ENCODE measurements at places on chromosomes 2 and 18. TPM values are rescaled to one million over a fixed set of nuclear protein-coding genes. Genes with fewer than 3 reads are reported as not detected.

GRCh38 chr2:42032224-42032620 lies 15.6 kb upstream of the PKDCC start:
- no peak for DNase-seq

HES6 gene
- total RNA-seq, result 2.7 TPM

VSNL1 gene
- total RNA-seq, result not detected

- no peak for DNase-seq
Measured at GRCh38 chr2:118913131-118913802, 28.7 kb upstream of the MARCO start.

TMEM182 gene
- 3.2 TPM for total RNA-seq

AQP12A gene
- total RNA-seq, result not detected

DNA sequence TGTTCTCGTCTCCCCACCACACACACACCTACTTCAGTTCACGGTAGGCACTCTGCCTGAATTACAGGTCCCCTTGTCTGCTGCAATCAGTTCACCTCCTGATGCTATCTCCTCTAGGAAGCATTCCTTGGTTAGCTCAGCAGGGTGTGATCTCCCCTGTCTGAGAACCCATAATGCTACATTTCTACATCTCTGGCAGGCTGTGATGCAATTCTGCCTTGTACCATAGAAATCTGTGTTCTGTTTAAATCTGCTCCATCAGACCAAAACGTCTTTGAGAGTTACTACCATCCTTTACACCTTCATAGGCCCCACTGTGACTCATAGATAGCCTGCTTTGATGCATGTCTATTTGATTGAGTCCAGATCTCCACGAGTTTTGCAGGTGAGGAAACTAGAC lies 103.9 kb downstream of the TTC32 start:
- no peak for DNase-seq

- no peak for DNase-seq
Measured at GRCh38 chr2:86566821-86567190, 3.6 kb upstream of the CHMP3 start.

G6PC2 gene
- not detected for total RNA-seq

KCNJ3 gene
- total RNA-seq, result not detected

TEKT4 gene
- not detected for total RNA-seq

- DNase-seq, result no peak
Measured at GRCh38 chr18:6811816-6812215, 82.3 kb downstream of the ARHGAP28 start.

DNA sequence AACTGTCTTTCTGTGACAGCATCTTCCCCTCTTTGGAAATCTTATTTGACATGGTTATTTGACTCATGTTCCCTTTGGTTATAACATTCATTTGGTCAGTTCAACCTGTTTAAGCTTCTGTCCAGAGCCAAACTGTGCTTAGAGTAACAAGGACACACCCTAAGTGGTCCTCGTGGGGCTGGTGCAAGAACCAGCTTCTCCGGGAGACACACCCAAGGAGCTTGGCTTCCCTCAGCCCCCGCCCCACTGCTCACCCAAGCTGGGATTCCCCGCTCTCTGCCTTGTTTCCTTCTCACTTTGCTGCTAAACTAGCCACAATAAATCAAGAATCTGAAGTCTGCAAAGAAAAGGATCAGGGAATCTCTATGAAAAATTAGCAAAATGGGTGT lies 1.4 kb downstream of the SCYGR3 start:
- DNase-seq, result no peak

DNA sequence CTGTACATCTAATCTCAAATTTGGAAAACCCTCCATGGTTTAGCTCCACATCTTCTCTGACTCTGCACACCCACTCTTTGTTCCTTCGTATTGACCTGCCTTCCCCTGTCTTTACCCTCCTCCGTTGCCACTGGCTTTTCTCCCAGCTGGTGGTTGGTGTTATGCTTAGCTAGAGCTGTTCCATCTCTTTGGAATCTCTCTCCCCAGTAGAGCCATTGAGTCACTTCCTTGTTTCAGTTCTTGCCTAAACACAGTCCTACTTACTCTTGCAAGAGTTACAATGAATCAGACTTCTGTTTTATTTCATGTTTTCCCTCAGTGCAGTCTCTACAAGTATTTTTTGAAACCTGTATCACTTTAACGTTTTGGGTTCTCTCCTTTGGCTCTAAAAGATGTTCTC lies 263.9 kb downstream of the LTBP1 start:
- no peak for DNase-seq

GRCh38 chr2:84559838-84560237 lies 43.5 kb downstream of the DNAH6 start:
- DNase-seq, result no peak
